Mesothelial cell of epicardium (in vitro differentiated cells): ENCODE measurements at places on chromosomes 1 and 21. TPM values are rescaled to one million over a fixed set of nuclear protein-coding genes. Genes with fewer than 3 reads are reported as not detected.

MTARC1 gene
- total RNA-seq: 10.8 to 12.1 TPM (median 11.9 TPM) in 3 replicates

GRCh38 chr1:2819429-2819828 is 17.9 kb upstream of the TTC34 start:
- no peak for DNase-seq

GRCh38 chr1:167429612-167430011 is 88.7 kb downstream of the CD247 start:
- no peak for DNase-seq

DNA sequence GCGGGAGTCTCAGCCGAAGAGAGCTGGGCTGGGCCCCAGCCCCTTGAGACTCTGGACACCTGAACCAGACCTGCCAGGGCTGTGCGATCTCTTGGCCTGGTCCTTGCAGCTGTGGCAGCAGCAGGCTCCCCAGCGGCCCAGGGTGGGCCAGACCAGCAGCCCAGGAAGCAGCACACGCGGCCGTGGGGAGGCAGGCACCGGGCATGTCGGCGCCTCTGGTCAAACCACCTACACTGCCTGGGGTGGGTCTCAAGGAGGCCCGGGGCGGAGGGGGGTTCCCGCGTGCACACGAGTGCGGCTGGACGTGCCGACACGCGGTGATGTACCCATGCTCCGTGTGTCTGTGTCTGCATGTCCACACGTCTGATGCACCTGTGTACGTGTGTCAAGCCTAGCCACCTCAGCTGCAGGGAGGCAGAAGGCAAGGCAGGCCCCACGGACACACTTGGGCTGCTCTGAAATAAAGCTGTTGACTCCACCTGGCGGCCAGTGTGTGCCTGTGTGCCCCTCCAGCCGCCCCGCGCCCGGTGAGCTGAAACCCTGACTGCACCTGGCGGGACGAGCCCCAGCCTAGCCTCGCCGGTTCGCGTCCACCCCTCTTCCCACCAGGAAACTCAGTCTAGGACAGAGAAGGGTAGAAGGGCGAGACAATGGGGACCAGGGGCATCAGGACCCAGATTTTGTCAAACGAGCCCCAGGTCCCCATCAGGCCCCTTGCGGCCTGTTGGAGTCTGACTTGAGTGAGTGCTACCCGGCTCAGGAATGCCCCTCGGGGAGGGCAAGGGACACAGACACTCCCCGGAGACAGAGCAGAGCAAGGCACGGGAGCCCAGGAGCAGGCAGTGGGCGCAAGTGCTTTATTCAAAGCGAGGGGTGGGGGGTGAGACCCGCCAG is 11.6 kb downstream of the SCNN1D start:
- no peak for DNase-seq

DNA sequence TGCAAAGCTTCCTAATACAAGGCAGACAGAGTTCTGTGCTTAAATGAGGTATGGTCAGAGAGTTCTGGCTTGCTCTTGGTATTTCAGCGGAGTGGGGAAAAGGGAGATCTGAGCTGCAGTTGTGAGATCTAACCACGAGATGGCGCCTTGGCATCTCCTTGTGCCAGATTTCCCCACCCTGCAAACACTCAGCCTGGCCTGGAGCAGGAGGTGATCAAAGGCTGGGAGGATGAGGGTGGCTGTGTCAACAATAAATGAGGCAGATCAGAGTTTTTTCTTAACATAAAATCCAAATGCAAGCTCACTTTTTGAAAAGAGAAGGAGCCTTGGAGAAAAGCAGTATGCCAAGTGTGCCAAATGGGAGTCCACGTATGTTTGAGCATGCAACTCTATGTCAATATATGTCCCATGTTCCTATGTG is 4.1 kb upstream of the TFAP2E start:
- DNase-seq: no peak

DNA sequence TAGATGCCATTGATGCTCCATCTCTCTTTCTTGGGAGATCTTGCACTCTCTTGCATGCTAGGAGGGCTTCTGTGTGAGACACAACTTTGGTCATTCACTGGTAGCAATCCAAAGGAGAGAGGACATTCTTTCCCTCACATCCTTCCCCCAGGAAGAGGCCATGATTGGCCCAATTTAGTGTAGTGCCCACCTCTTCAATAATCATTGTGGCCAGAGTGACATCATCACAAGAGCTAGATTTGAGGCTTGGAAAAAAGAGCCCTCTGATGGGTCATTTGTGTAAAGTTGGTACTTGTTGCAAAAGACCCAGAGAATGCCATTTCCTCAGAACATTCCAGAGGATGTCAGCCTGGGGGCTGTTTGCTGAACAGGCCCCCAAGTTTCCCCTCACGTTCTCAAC is 30.2 kb downstream of the S100A6 start:
- DNase-seq: no peak

GRCh38 chr1:230573658-230574057 is 68.6 kb upstream of the COG2 start:
- no peak for DNase-seq

DNA sequence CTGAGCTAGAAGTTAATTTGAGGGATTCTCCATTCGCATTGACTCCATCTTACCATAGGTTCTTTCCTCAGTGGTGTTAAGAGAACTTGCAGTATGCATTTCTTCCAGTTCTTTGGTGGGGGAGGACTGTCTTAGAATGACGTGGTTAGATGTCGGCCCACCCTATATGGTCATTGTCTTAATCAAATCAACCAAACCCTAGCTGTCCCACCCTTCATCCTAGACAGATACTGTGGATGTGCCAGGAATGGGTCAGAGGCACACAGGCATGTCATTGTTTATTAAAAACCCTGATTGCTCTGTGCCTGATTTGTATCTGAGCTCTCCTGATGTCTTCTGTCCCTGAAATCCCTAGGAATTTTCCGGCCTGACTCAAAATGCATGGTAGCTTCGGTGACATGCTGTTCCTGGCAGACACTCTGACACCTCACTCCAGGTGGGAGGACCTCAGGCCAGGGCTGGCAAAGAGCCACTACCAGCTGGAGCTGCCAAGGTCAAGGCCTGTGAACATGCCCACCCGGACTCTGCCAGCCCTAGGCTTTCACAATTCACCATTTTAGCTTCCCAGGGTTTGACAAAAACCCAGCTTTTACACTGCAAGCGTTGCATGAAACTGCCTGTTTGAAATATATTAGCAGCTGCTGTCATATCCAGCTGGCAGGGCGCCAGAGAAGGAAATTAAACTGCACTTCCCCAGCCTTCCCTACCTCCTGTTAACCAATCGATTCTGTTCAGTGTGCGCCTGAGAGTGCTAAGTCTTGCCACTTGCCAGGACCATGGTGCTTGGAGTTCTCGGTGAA is 134.0 kb downstream of the FAM78B start:
- no peak for DNase-seq

DNA sequence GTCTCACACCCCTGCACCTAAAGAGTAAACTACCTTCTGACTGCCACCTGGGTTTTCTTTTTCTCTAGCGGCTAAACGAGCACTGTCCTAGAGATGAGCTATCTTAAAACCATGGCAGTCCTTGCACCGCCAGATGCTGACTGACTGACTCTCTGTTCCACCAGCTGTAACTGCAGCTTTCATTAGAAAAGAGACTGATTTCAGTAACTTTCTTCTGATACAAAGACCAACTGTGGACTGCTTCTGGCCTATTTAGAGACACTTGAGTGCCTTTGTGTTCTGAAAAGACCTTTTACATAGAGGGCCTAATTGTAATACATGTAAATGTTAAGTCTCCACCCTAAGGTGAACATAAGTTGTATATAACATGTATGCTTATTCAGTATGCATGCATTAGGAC is 152.5 kb downstream of the DISC1 start:
- no peak for DNase-seq

- peak; percentile 86 for DNase-seq
Observed at GRCh38 chr1:48498096-48498791, 26.2 kb upstream of the SPATA6 start.

GRCh38 chr1:152795686-152796085 is 835 bp upstream of the LCE1D start:
- no peak for DNase-seq

- DNase-seq: no peak
Observed at GRCh38 chr1:236421022-236421421, 26.9 kb downstream of the EDARADD start.

- no peak for DNase-seq
Observed at GRCh38 chr1:14956579-14957195, 196.9 kb upstream of the TMEM51 start.

DNA sequence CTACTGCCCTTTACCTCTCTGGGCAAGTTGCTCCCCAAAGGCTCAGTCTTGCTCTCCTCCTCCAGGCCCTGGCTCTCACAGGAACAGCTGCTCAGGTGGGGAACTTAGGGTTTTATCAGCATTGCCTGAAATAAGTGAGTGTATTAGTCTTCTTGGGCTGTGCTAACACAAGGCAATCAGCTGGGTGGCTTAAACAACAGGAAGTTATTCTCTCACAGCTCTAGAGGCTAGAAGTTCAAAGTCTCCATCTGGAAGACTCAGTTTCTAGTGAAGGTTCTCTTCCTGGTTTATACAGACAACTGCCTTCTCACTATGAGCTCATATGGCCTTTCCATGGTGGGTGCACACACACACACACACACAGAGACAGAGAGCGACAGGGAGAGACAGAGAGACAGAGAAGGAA is 2.8 kb upstream of the CD1C start:
- DNase-seq: no peak

DNA sequence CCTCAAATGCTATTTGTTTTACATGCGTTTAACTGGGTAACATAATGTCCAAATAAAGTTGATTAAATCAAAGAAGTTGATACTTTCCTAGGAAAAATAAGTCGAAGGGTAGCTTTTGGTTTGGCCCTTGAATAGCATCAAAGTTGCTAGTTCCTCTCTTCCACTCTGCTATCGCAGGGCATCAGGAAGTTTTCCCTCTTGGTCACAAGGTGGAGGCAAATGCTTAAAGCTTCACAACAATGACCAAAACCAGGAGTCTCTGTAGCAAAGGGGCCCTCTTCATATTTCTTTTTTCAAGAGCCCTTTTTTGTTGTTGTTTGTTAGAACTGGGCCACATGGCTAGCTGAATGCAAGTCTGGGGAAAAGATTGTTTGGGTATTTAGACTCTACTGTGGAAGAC is 668.4 kb downstream of the KCNT2 start:
- DNase-seq: no peak

- DNase-seq: no peak
Observed at GRCh38 chr1:157460381-157460780, 91.9 kb downstream of the FCRL5 start.

DNA sequence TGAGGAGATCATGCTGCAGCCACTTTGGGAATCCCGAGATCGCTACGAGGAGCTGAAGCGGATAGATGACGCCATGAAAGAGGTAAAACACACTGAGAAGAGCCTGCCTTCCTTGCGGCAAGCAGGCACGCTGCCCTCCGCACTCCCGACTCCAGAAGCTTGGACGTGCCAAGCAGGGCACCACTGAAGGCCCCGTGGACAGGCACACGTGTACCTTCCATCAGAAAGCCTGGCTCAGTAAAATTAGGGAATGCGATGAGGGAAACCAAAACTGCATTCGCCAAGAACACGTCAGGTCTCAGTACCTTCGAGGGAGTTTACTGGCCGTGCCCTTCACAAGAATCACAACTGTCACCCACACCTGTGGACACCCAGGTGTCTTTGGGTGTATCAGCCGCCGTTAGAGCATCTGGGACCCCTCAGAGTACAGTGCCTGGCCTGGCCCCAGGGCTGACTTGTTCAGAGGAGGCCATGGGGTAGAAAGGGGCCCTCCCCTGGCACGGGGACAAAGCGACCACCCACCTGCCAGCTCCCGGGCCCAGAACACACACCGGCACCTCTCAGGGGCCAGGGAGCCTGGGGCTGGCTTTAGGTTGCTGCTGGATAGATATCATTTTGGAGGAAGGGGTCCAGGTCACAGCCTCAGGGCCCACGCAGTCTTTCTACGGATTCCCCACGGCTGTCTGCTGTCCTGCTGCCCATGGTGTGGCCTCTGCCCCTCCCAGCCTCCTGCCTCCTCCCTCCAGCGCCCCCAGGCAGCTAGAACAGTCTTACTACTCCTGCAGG is 108.4 kb downstream of the WDR4 start:
- no peak for DNase-seq

- no peak for DNase-seq
Observed at GRCh38 chr1:111861523-111861922, 105.8 kb downstream of the DDX20 start.

- DNase-seq: peak; percentile 51
Observed at GRCh38 chr1:16014509-16015482, 3.0 kb downstream of the HSPB7 start.

DNA sequence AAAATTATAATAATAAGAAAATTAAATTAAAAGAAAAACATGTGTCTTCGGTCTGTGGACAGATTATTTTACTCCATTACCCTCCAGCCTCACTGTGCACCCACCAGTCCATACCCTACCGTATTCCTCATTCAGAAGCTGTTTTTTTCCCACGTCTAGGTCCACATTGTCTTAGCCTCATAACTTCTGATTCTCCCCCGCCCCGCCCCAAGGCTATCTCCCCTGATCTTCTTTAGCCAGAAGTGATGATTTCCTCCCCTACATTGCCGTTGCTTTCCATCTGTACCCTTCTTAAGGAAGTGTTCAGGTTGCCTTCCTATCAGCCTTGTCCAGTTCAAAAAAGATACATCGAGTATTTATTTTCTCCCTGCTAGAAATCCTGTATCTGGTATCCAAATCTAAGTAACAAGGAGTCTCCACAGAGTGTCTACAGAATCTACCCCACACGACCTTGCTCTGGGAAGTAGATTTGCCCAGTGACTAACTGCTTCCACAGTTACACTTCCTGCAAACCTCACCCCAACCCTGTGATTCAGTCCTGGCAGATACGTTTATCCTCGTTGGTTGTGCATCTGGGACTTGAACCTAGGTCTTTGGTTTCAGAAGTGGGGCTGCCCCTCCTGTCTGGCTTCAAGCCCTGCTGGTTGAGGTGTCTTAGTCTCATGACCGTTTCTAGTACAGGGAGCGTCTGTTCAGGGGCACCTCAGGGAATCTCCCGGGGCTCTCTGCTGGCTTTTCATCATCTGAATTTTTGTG is 470.2 kb downstream of the CAMTA1 start:
- peak; percentile 27 for DNase-seq

DNA sequence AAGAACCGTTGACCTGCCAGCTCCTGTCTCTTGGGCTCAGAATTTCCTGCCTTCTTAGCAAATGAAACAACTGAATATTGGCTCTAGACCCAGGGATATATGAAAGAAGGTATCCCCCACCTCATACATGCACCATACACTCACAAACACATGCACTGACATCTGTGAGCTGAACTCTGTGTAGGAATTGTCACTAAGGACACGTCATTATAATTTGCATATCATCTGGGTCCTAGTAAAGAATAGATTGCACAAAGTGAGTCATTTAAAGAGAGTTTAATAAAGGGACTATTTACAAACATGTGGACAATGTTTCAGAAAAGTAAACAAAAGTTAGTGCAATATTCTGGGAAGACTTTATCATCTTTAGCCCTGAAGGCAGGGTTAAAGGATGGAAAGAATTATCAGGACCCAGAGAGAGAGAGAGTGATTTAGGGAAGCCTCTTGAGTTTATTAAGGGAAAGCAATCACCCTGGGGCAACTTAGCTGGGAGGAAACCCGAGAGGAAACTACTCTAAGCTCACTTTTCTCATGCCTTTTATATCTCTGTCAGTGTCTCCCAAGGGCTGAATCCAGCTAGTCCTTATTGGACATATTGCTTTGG is 74.1 kb upstream of the PLA2G4A start:
- DNase-seq: no peak
